NCI-H2029 (cell line): ENCODE measurements at places on chromosomes 16 and 17.

DNA sequence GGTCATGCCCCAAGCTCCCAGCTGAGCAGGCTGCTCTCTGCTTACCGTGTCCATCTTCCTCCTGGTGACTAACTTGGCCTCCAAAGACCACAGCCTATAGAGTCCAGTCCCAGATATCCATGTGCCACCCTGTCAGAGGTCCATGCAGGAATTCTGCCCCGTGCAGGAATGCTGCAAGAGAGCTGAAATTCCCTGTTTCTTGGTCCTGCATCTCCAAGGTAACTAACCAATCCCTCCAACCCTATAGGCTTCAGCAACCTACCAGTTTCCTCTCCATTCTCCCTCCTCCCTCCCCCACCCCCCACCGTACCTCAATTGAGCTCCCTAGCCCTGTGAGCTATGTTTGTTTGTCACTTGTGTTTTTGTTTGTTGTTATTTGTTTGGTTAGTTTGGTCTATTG lies 9.6 kb upstream of the MKS1 start:
- no peak for DNase-seq

GRCh38 chr16:12752159-12752558 lies 51.5 kb downstream of the CPPED1 start:
- no peak for DNase-seq

DNA sequence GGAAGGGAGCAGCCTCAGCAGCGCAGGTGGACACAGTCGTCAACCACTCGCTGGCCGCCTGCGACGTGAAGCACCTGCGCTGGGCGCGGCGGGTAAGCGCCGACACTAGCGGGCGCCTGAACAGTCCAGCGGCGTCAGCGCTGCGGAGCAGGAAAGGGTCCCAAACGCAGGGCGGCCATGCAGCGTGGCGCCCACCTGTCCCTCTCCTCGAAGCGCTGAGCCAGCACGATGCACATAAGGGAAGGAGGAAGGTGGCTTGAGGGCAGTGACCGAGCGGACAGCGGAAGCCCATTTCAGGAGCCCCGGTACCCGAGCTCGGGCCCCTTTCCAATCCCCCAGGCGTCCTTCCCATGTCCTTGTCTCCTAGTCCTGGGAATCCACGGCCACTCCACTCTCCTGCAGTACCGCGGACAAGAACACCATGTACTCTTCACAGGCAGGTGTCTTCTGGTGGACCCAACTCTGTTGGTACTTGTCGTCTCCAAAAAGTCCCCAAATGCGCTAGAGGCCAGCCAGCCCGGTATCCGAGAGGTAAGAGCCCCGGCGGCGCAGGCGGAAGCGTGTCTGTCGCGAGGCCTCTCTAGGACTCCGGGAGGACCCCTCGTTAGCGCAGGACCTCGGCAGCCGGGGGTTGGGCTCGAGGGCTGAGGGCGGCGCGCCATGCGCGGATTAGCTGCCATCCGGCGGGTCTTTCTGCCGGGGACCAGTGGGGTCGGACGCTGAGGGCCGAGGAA lies 14.4 kb downstream of the ZNF232 start:
- peak; percentile 48 for DNase-seq

DNA sequence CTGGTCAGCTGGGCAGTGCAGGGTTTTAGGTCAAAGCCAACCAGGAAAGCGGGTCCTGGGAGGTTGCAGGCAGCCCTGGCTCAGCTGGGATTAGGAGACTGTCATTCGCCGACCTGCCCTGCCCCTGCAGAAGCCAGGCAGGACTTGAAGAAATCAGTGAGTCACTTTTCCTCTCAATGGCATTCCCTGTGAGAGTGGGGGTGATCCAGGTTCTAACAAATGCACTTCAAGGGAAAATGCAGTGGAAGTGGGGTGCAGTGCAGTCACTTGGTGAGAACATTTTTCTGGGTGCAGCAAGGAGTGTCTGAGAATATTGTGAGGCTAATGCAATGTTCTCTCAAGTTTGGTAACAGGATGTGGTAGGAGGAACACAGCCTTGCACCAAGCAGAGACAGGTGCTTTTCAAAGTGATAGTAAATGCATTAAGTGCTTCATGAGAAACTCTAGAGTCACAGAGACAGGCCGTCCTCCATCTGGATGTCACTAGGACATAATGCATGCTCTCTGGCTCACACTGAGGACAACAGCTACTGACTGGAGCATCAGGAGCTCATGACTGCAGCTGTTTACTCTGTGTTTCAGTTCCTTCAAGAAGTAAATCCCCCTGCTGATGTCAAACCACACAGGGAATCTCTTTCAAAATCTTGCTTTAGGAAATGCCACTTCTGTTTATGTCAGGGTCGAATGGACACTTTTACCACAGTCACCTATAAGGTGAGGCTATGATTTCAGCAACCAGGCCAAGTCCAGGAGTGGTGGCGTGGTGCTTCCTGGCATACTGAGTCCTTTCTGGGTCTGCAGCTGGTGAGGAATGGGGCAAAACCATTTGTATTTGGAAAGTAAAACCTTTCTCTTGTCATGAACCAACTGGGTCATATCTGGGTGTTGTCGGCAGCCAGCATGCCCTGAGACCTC lies 16.7 kb downstream of the CDK5R1 start:
- DNase-seq, result no peak

DNA sequence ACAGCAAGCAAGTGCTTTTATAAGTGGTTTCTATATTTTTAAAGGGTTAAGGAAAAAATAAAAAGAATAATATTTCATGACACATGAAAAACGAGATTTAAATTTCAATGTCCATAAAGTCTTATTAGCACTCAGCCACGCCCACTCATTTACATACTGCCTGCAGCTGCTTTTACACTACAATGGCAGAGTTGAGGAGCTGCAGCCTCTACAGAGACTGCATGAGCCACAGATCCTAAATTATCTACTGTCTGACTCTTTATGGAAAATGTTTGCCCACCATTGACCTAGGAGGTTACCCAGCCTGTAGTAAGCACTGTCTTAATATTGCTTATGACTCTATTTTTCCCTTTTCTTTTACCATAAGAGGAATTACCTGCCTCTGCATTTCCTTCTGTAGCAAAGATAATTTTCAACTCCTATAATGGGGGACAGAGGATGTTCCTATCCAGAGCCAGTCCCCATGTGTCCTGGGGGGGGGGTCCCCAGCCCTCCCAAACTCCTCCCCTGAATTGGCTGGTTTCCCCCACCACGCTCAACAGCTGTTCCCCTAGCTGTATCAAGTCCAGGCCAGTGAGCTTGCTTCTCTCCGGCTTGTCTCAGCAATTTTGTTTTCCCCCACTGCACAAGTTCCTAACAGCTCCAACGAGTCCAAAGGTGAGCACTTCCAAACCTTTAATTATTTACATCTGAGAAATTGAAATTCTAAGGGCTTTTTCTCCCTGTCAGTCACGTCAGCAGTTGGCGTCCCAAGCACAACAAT lies 139.4 kb upstream of the ERCC4 start:
- no peak for DNase-seq

DNA sequence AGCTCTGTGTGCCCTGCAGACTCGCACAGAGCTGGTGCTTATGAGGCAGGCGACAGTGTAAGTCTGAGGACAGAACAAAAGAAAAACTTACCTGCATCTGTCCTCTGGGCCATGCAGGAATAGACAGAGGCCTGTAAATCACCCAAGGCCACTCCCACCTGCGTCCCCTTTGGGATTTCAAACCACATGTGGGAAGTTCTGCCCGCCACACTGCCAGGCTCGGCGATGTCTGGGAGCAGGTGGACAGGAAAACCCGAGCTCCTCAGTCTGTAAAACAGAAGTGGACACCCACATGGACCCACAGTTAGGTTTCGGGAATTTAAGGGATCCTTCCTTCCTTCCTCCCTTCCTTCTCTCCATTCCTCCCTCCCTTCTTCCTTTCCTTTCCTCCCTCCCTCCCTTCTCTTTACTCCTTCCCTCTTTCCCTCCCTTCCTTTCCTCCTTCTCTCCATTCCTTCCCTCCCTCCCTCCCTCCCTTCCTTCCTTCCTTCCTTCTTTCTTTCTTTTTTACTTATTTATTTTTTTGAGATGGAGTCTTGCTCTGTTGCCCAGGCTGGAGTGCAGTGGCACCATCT lies 12.0 kb upstream of the TRPV1 start:
- no peak for DNase-seq

DNA sequence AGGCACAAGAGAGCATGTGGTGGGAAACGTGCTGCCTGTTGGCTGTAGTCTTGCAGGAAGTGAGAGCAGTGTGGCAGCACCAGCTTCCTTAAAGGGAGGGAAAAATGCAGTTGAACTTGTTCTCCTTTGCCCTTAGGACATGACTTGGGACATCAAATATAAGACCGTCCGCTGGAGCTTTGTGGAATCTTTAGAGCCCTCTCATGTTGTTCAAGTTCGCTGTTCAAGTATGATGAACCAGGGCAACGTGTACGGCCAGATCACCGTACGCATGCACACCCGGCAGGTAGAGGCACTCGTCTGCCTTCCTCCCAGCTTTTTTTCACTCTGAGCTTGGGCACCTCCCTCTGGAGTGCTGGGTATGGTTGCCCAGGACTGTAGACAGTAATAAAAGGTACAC lies 23.3 kb downstream of the GPR179 start:
- no peak for DNase-seq

DNA sequence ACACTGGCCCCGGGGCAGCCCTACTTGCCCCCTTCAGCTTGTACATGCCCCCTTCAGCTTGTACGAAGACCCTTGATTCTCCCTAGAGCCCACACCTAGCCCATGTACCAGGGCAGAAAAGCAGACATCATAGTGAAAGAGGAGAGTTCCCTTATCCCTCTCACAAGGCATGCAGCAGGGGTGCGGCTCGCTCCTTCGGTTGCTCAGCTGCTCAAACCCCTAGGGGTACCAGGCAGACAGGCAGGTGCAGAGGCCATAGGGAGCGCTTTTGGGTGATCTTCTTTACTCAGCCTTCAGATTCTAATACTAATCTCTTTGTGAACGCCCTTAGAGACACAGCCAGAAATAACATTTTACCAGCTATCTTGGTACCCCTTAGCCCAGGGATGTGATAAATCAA lies 286.3 kb downstream of the NPIPA8 start:
- DNase-seq, result no peak

GRCh38 chr16:88566158-88566557 lies 4.0 kb upstream of the ZC3H18 start:
- DNase-seq, result no peak

DNA sequence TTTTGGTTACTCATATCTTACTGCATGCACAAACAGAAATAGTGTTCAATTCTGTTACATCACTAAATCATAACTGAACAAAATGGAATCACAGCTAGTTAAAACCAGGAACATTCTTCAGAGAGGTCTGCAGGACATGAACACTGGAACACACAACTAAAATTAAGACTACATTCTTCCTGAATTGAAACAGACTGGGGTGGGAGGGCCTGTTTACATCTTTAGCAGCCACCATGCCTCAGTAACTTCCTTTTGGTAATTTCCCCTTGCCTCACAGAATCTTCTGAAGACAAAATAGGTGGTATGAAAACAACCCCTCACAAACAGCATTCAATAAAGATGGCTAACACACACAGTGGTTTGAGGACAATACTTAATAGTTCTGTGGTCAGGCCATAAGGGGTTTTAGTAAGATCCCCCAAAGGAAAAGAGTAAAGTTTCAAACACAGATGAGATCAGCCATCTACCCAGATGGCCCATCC lies 6.5 kb downstream of the MARF1 start:
- DNase-seq, result no peak

GRCh38 chr17:80145076-80146075 lies 1.6 kb downstream of the EIF4A3 start:
- no peak for DNase-seq

DNA sequence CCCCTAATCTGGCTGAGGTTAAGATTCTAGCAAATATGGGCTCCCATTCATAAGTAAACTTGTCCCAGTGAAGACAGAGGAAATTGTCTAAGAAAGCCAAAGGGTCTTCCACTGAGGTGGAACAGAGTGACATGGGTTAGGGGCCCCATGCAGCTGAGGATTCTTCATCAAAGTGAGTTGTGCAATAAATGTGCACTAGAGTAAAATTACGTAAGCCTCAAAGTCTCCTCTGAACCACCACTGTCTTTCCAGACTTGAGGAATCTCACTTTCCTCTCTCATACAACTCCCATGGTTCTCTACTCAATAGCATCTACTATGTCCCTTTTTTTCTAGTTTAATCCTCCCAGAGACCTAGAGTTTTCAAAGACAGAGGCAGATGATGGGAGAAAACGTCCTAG lies 132.4 kb downstream of the CA10 start:
- no peak for DNase-seq

GRCh38 chr17:42453439-42453838 lies 5.2 kb upstream of the ATP6V0A1 start:
- DNase-seq, result no peak

GRCh38 chr16:84138824-84139627 lies 6.0 kb downstream of the HSDL1 start:
- DNase-seq, result peak; percentile 67

GRCh38 chr17:48052956-48053757 lies 5.0 kb downstream of the NFE2L1 start:
- peak; percentile 66 for DNase-seq
